ENCODE measurements at places on chromosomes 7 and 10.

DNA sequence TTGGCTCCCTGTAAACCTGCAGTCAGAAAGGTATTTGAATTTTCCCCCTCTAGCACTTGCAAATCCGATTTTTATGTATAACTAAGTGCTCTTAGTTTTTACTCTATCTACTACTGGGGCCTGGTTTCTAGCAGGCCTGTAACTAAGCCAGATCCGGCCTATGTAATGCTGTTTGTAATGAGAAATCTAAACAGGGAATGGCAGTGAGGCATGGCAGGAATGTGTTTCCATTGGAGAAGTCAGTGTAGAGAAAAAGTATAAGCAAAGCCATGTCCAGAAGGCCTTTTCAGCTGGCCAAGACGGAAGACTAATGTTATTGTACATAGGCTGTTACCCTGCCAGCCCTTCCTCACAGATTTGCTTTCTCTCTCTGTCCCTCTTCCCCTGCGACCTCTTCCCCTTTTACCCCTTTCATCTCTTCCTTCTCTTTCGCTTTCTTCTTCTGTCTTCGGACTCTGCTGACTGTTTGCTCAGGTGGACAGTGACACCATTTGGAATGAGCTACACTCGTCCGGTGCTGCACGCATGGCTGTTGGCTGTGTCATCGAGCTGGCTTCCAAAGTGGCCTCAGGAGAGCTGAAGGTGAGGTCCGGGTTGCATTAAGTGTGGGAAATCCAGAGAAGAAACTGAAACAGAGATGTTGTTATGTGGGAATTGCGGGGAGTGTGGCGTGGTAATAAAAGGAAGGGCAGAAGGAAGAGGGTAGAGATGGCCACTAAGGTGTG lies 297.5 kb downstream of the HDAC9 start:
- no peak for DNase-seq

DNA sequence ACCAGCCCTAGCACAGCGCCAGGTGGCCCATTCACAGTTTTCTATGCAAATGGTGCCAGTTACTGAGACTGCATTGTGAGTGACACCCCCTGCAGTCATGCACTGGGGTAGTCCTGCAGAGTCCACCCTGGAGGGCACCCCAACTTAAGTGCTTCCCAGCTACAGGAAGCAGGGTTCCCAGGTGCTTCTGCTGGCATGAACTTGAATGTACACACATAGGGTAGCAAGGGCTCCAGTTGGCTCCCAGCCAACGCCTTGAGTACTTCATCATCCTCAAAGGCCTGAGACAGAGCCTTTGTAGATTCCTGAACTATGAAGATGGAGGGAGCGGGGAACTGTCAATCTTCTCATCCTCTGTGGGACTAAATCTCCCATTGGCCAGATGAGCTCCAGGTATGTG lies 11.5 kb upstream of the NPFFR1 start:
- DNase-seq = no peak

GRCh38 chr10:71657604-71658466 lies 61.7 kb downstream of the C10orf105 start:
- DNase-seq = no peak

DNA sequence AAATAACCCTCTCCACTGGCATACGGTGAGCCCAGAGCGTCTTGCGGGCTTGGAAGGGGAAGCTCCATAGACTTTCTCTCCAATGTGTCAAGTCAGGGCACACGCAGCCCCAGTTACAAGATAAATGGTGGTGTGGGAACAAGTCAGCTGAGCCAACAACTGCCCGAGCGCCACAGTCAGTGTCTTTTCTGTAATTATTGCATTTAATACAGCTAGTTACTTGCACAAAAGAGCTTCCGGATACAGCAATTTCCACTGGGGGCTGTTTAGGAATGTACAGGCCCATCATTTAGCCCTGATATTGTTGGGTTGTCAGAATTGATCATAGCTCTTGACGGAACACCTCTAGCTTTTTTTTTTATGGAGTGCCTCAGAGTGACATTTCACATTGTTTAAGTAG lies 193.5 kb upstream of the SP8 start:
- no peak for DNase-seq

GRCh38 chr7:604884-605531 lies 85.4 kb upstream of the PDGFA start:
- no peak for DNase-seq

- DNase-seq = no peak
Measured at GRCh38 chr7:128000854-128001265, 30.4 kb downstream of the LRRC4 start.
